Posterior cingulate gyrus (tissue), 11 donors: ENCODE measurements at places on chromosomes 12 and 14.

- no peak for DNase-seq
Measured at GRCh38 chr12:23887055-23887835, 62.2 kb downstream of the SOX5 start.

DNA sequence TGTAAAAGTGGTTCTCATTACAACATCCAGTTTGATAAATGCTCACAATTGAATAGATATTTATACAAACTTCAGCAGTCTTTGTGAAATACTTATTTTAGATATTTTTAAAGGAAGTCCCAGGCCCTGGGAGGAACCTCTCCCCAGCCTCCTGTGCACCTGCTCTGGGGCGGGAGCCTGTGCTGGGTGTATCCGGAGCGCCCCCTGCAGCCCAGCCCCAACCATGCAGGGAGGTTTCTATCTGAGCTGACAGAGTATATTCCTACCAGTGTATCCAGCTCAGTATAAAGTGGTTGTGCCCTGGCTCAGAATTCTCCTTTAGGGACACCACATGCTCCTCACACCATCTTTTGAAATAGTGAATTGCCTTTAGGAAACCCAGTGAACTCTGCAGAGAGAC lies 851.8 kb downstream of the TMEM121 start:
- no peak for DNase-seq

DNA sequence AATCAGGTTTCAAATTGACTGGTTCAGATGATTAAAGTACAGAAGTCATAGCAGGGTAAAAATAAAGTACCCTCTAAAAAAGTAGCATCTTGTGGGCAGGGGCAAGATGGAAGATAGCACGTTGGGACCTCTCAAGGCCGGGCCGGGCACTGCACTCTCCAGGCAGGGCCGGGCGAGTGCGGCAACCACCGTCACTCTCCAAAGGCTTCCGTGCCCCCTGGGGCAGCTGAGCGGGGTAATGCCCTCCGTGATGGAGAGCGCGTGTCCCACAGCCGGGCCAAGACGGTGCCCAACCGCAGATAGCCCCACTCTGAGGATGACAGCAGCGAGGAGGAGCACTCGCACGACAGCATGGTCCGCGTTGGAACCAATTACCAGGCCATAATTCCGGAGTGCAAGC lies 8.6 kb upstream of the PLXNC1 start:
- no peak for DNase-seq

DNA sequence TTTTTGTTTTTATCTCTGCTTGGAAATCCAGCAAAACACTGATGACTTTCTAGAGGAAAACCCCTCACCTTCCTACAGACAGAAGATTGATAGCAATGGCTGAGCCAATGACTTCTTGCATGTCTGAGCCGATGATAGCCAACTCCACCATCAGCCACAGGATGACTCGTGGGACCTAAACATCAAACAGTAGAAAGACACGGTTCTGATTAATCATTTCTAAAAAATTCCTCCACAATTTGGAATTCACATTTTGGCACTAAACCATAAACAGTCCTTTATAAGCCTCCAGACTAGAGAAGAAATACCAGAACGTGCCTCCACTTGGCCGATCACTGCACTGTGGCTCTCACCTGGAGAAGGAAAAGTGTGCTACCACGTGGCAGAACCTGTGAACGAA lies 25.9 kb downstream of the SLC11A2 start:
- DNase-seq = no peak
